Stimulated activated CD8-positive, alpha-beta memory T cell treated with anti-CD3 and anti-CD28 coated beads, Interleukin-7, amount 100 ng/mL, for 48 hours (primary cell): ENCODE measurements at places on chromosomes 1 and 21.

GRCh38 chr21:19510653-19511052 is 1107.1 kb upstream of the TMPRSS15 start:
- DNase-seq, result no peak

- no peak for DNase-seq
Measured at GRCh38 chr1:17393230-17393629, 21.2 kb downstream of the PADI6 start.

DNA sequence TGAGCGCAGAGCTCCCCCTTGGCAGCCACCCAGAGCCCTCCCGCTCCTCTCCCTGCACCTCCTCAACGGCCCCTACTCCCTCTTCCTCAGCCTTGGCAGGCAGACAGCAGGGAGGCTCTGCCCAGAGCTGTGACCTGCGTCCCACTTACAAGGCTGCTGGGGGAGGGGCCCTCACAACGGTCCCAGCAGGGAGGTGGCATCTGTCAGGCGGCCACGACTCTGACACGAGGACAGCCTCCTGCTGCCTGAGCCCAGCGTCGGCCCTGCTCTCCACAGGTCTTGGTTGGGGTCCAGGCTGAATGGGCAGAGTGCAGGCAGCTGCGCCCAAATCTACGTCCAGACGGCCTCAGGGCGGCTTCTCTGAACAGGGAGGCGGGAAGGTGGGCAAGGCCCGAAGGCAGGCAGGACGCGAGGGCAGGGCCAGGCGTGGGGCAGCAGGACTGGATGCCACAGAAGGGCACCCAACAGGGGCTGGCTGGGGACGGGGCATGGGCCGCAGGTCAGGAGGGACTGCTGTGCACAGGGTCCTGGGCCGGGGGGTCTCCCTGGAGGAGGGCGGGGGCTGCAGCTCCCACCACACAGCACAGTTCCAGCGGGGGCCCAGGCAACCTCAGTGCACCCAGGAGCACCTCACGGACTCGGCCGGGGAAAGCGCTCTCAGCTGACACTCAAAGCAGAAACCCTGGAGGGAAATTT is 7.5 kb downstream of the SLC19A1 start:
- DNase-seq, result no peak

GRCh38 chr1:172146141-172146850 is 274.2 kb upstream of the C1orf105 start:
- DNase-seq, result no peak

DNA sequence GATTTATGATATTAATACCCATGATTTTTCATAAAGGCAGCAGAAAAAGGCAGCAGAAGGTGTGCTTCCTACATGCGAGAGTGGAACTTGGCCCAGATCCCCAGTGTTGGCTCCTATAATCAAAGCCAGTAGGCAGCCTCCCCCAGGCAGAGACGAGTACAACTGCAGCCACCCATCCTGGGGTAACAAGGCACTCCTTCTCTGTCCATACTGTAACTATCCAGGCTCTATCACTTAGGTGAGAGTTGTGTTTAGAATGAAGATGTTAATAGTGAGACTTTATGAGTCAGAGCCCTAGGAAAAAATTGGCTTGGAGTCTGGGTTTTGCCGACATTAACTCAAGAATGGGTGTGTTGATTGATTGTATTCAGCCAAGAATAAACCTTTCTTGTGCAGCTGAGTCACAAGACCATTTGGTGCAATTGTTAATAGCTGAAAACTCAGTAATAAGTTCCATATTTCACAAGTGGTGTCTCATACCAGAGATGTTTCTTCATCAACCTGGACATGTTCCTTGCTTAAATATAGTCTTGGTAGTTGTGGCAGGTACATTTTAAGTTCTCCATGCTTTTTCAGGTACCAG is 322.3 kb downstream of the DUSP10 start:
- DNase-seq, result no peak

DNA sequence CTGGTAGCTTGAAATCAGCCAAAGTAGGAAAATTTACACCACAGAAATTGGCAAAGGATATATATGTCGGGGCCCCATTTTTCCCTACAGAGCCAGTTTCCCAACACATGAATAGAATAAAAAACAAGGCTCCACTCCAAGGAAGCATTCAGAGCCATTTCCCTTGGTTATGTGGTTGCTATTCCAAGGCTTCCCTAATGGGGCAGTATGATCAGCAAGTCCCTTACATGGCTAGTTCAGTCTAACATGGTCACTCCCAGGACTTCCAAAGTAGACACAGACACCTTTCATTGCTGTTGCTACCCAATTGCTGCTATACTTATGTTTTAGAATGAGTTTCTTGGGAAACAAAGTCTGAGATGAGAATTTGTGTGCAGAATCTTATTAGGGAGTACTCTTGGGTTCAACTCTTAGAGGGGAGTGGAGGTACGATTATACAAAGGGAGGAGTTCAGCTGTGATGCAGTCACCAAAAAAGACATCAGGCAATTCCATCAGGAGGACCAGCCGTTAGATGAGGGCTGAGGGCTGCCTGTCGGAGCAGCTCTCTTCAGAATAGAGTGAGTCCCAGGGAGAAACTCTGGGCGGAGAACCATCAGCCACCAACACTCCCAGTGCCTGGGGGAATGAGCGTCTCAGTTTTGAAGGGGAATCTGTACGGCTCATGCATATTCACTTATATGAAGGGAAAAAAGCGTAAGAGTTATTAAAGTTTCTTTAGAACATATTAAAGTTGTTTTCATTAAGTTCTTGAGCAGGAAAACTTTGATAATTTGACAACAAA is 92.9 kb downstream of the C21orf91 start:
- DNase-seq, result no peak

DNA sequence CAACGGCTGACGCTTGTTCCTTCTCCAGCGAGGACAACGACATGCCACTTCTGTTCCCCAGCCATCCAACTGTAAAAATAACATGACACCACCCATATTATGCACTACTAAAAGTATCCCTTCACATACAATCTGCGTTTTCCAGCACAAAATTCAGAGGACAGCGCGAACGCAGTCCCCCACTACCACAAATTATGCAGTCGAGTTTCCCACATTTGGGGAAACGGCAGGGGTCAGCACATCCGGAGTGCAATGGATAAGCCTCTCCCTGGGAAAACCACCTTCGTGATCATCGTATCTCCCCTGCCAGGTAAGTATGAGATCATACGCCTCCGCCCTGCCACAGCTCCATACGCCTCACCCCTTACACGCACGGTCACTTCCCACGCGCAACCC is 120.9 kb downstream of the PPIAL4G start:
- no peak for DNase-seq

GRCh38 chr1:46522184-46522968 is 29.1 kb downstream of the KNCN start:
- DNase-seq, result peak; percentile 40

- no peak for DNase-seq
Measured at GRCh38 chr1:232577772-232578171, 52.2 kb downstream of the SIPA1L2 start.

- no peak for DNase-seq
Measured at GRCh38 chr1:218496561-218496960, 151.4 kb downstream of the TGFB2 start.

DNA sequence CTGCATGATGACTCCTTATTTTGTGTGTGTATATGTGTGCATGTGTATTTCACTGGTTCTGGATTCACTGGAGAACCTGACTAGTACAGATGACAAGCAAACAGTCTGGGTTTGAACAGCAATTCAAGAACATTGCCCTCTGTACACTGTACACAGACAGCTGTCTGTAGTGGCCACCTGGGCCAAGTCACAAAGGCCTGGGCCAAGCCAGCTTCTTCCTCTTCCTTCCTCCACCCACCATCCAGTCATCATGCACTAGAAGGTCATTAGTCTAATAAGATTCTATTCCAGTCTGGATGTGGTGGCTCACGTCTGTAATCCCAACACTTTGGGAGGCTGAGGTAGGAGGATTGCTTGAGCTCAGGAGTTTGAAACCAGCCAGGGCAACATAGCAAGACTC is 155.9 kb downstream of the ELAVL4 start:
- no peak for DNase-seq

DNA sequence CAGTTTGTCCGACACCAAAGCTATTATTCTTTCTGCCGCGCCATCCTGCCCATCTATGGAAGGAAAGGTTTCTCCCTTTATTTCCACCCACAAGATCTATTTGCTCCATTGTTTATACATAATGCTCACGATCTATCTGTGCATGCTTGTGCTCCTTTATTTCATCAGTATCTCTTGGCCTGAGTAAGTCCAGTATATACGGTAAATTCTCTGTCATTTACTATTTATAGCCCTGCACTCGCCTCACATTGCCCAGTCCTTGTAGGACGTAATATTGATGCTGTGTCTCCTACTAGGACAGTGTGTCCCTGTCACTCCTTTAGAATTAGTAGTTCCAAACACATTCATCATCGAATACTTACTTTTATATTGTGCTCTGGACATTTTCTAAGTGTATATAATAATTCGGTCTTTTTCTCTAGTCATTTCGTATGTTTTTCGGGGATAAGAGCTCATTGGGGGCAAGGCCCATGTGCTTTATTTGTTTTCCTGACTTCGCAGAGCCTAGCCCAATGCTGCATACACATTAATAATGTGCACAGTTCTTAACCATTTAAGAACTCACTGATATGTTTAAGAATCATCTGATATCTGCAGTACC is 3.1 kb upstream of the NID1 start:
- DNase-seq, result no peak

- DNase-seq, result no peak
Measured at GRCh38 chr1:3680488-3681230, 28.3 kb downstream of the TP73 start.

GRCh38 chr21:45517249-45518065 is 24.8 kb downstream of the SLC19A1 start:
- no peak for DNase-seq

- DNase-seq, result no peak
Measured at GRCh38 chr1:216826646-216827045, 103.4 kb upstream of the ESRRG start.

GRCh38 chr1:19661721-19662228 is 2.9 kb upstream of the HTR6 start:
- no peak for DNase-seq

DNA sequence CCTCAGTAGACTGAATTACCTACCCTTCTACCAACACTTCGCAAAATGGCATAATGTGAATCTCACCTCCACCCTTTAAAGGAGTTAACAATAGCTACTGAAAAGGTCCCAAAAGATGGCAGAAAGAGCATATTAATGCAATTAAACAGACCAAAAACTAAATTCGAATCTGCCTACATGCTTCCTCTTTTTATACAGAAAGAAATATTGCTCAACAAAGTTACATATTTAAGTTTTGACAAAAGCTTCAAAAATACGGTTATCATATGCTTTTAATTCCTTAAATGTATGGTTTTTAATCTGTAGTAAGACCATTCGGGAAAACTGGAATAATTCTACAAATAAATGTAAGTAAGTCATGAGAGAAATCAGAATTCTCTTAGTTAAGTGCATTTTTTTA is 2.2 kb downstream of the APP start:
- no peak for DNase-seq

DNA sequence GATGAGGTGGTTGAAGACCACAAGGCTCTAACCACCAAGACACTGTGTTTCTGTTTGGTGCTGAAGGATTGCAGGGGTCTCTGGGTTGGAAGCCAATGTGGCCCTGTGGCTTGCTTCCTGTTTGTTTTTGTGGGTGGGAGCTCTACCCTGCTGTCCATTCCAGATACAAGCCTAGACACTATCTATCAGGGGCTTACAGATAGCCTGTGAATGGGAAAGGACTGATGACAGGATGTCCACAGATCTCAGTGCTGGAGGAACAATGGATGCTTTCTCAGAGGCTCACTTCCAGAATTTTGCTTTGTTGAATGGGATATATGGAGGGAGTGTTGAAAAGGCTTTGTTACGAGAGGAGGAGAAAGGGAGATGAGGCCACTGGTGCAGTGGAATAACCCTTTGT is 69.7 kb downstream of the NOS1AP start:
- DNase-seq, result no peak

- no peak for DNase-seq
Measured at GRCh38 chr1:43074244-43074643, 97.8 kb downstream of the EBNA1BP2 start.

GRCh38 chr1:188249811-188250210 is 1421.1 kb downstream of the PLA2G4A start:
- DNase-seq, result no peak

DNA sequence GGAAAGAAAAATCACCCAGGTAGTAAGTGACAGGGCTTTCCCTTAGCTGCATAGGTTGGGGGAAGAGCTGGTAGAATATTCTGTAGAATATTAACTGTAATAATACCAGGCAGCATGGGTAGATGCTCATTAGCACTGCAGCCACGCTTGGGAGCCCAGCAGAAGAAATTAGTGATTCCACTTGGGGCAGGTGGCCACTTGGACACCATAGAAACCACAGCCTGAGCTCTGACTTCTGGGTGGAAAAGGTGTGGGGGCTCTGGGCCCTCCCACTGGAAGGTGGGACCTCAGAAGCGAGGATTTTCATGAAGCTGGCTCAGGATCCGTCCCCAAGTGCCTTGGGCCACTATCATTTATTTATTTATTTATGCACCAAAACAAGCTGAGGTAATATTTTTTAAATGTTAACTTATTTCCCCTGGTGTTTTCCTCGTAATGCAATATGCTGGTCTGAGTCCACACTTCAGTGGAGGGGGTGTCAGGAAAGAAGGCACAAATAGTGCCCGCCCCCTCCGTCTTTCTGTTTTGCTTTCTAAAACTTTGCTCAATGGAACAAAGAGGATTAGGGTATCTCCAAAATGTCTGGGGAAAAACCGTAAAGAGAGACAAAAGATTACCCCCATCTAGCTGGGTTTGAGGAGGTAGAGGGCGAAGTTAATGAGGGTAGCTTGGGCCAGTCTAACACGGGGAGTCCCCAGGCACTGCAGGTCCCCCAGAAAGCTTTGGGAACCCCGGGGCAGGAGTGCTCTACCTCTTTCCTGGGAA is 75.2 kb upstream of the GADD45A start:
- DNase-seq, result no peak

GRCh38 chr21:41280115-41280919 is 36.3 kb upstream of the FAM3B start:
- DNase-seq, result no peak

GRCh38 chr1:154219541-154219940 is 1.2 kb upstream of the UBAP2L start:
- no peak for DNase-seq

- DNase-seq, result no peak
Measured at GRCh38 chr21:40227096-40227495, 359.9 kb downstream of the PCP4 start.

DNA sequence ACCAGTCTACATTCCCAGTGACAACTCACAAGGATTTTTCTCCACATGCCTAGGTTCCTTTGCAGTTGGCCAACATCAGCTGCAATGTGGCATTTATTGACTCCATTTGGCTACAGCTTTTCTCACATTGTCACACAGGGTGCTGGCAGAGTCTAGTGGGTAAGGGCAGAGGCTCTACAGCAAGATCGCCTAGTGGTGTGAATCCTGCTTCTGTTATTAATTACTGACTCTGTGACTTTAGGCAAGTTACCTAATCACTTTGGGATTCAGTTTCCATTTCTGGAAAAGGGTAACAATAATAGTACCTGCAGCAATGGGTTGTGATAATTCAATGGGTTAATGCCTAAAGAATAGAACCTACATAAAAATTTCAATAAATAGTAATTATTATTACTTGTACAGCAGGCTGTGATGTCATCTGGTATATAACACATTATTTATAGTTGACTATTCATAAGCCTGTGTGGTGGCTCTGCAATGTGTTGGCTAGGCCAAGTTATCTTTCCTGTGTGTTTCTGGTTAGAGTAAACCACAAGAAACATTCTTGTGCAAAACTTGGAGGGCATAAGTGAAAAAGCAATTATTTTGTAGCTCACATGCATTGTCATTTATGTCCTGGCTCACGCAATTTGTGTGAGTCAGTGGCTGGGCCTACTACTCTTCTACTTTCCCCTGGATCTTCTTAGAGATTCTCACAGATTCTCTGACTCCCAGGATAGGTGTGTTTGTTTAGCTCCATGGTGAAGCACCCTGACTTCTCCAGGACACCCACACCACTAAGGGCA is 59.5 kb downstream of the PTGS2 start:
- DNase-seq, result no peak
